ENCODE measurements at places on chromosomes 2 and 18. TPM values are rescaled to one million over a fixed set of nuclear protein-coding genes. Genes with fewer than 3 reads are reported as not detected.

DNA sequence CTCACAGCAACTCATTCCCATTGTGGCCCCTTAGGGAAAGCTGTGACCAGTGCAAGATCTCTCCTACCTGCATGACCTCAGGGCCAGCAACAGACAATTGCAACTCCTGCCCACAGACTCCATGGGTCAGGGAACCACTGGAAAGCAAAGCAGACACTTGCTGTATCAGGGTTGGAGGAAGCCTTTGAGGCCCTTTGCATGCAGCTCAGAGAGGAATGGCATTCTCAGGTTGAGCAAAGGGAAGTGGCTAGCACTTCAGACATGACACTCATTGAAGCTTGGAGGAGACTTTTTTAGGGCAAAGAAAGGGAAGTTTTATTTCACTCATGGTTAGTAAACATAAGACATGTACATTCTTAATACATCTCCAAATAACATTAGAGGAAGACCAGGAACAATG, 22.1 kb downstream of the IL1F10 start:
- H3K36me3 ChIP-seq: no peaks in the 10 kb centered on the region
- H3K4me1 ChIP-seq: no peaks in the 10 kb centered on the region
- no peak overlapping the region for H3K27ac ChIP-seq

The PAX3 gene
- total RNA-seq: not detected

The PGAP1 gene
- 9.8 TPM for total RNA-seq

The AMER3 gene
- total RNA-seq: not detected

DNA sequence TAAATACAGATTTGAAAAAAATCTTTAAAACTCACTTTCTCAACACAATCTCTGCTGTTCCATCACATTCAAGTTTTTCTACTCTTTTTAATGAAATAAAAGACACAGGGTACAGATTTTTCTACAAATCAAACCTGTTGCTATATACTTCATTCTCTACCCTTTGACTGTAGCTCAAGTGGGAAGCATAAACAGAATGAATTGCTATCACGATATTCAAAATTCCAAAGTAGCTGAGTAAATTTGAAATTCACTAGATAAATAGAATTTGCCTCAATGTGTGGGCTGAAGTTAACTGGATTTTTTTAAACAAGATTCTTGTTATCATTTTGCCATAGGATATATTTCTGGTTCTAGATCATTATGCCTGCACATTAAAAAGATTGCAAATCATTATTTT, 185.9 kb downstream of the ZNF521 start:
- H3K27me3 ChIP-seq: no peaks in the 10 kb centered on the region
- peaks cover 5% of the 10 kb centered on the region for H3K36me3 ChIP-seq

DNA sequence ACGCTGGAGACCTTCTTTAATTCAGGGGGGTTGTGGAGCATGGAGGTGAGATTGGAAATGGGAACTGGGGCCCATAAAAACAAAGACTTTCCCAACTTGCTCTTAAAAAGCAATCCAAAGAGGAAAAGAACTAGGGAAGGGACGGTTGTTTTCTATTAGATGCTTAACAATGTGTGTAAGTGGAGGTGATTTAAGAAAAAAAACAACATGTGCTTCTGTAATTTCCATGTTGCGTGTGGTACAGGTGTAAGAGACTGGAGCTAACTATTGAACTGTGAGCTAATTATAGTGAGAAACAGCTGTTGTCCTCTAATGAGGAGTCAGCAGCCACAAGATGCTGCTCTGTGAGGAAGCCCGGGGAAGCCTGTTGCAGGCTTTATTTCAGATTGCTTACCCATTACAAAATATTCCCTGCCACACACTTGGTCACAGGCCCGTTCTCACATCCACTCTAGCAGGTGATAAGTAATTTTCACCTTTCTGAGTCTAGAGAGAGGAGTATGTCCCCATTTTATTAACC, 280.6 kb upstream of the PARD3B start:
- H3K27ac ChIP-seq: no peak overlapping the region
- peaks cover 2% of the 10 kb centered on the region for H3K27me3 ChIP-seq
- no peak overlapping the region for H3K4me3 ChIP-seq
- no peak for DNase-seq
- no peaks in the 10 kb centered on the region for H3K4me1 ChIP-seq

DNA sequence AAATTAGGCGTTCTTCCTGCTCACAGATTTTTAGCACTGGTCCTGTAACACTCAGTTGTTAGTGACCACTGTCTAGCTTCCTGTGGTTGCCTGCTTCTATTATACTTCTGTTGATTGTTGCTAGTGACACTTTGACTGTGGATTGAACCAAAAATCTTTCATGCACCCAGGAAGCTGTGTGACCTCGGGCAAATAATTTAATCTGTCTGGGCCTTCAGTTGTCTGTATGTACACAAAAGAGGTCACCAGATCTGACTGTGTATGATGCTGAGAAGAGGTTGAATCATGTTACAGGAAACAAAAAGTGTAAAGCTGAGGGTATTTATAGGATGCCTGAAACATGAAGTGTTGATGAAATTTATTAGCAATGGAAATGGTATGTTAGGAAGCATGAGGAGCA, 12.7 kb downstream of the ICOS start:
- H3K36me3 ChIP-seq: no peaks in the 10 kb centered on the region
- no peaks in the 10 kb centered on the region for H3K27me3 ChIP-seq
- H3K27ac ChIP-seq: no peak overlapping the region
- H3K4me1 ChIP-seq: no peaks in the 10 kb centered on the region

GRCh38 chr2:137928547-137929518, 35.4 kb upstream of the HNMT start:
- DNase-seq: peak; percentile 46
- H3K4me3 ChIP-seq: no peak overlapping the region
- H3K36me3 ChIP-seq: no peaks in the 10 kb centered on the region
- peak overlapping the region; percentile 22 for H3K27ac ChIP-seq

The MROH2A gene
- not detected for total RNA-seq

GRCh38 chr2:31255911-31256571, 22.1 kb downstream of the EHD3 start:
- H3K27ac ChIP-seq: no peak overlapping the region
- no peak for DNase-seq

DNA sequence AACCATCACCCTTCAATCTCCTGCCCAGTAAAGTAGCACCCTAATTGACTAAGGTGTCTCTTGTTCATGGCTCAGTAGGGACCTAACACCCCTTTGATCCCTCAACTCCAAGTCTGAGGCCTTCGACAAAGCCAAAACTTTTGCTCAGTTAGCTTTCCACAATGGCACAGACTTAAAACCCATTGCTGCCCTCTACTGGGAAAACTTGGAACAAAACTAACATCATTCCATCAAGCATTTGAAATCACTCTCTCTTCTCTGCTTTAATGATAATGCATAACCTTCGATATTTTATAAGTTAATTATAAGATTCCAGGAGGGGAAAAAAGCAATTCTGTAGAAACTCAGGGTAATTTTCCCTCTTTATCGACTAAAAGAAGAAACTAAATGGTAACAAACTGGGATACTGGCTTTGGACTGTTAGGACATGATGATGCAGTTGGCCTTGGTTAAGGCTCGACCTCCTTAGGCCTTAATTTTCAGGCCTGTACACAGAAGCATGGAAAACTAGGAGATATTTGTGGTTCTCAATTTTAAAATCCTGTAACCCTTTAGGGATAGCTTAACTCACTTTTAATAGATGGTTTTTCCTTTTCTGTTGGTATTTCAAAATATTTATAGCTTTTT, 127.8 kb downstream of the STK39 start:
- no peaks in the 10 kb centered on the region for H3K36me3 ChIP-seq
- peak; percentile 68 for DNase-seq
- peaks cover 4% of the 10 kb centered on the region for H3K4me1 ChIP-seq
- no peak overlapping the region for H3K4me3 ChIP-seq
- no peaks in the 10 kb centered on the region for H3K27me3 ChIP-seq

GRCh38 chr2:70949086-70949485, 13.4 kb downstream of the ATP6V1B1 start:
- no peak for DNase-seq
- peaks cover 4% of the 10 kb centered on the region for H3K27me3 ChIP-seq
- no peaks in the 10 kb centered on the region for H3K36me3 ChIP-seq

GRCh38 chr18:4172196-4173100, 282.7 kb downstream of the DLGAP1 start:
- H3K27ac ChIP-seq: no peak overlapping the region
- no peak for DNase-seq
- no peaks in the 10 kb centered on the region for H3K27me3 ChIP-seq
- no peaks in the 10 kb centered on the region for H3K4me1 ChIP-seq
- H3K36me3 ChIP-seq: no peaks in the 10 kb centered on the region
- H3K4me3 ChIP-seq: no peak overlapping the region

DNA sequence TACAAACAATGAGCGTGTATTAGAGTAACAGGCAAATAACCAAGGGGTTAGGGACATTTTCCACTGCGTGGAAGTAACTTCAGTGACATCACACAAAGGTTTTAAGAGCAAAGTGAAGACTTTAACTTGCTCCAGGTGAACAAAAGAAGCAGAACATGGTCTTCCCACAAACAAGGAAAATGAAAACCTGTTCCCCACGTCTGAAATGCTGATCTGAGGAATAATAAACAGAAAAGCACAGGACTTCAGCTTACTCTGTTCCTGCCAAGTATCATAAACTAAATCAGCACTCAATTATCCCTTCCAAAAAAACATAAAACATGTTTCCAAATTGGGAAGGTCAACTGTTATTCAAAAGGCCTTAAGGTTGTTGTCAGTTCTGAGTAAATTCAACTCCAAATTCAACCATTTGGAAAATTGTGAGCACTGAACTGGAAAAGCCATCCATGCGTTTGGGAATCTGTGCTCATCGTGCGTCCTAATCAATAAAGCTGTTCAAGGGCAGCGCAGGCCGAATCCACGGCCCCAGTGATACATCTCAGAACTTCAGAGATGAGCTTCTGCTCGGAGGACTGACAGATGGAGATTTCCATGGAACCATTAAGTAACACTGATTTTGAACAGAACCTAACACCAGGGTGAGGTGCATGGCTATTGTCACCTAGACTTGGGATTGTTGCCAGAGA, 7.7 kb upstream of the SNTG2 start:
- no peaks in the 10 kb centered on the region for H3K27me3 ChIP-seq
- no peaks in the 10 kb centered on the region for H3K36me3 ChIP-seq
- no peaks in the 10 kb centered on the region for H3K4me1 ChIP-seq

DNA sequence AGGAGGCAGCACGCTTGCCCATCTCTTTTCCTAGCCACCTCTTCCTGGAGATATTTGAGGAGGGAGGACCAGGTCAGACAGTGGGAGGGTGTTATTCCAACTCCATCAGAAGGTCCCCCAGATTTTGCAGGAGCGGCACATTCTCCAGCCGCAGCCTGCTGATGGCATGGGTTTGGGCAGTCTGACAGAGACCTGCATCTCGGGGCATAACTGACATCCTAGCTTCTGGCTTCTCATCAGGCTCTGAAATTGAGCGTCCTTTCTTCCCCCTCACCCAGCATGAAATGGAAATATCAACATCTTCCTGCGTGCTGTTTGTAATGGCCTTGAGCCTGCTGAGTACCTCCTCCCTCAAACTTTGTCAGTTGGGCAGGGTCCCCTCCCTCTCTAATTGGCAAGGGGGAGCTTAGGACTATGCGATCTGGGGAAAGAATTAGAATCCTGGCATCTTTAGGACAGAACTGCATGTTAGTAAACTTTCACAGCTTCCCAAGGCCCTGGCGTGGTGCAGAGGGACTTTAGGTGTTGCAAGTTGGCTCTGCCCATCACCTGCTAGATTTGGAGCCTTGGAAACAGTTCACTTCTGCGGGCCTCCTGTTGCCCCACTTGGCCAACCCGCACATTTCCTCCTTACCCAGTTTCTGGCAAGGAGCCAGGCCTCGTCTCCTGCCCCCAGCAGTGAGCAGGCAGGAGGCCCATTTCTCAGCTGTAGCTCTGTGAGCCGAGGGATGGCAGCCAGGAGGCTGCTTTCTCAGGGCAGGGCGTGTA, 2.2 kb downstream of the ITM2C start:
- H3K27me3 ChIP-seq: peaks cover 20% of the 10 kb centered on the region
- H3K4me1 ChIP-seq: peaks cover 4% of the 10 kb centered on the region
- no peaks in the 10 kb centered on the region for H3K36me3 ChIP-seq
- H3K4me3 ChIP-seq: no peak overlapping the region

DNA sequence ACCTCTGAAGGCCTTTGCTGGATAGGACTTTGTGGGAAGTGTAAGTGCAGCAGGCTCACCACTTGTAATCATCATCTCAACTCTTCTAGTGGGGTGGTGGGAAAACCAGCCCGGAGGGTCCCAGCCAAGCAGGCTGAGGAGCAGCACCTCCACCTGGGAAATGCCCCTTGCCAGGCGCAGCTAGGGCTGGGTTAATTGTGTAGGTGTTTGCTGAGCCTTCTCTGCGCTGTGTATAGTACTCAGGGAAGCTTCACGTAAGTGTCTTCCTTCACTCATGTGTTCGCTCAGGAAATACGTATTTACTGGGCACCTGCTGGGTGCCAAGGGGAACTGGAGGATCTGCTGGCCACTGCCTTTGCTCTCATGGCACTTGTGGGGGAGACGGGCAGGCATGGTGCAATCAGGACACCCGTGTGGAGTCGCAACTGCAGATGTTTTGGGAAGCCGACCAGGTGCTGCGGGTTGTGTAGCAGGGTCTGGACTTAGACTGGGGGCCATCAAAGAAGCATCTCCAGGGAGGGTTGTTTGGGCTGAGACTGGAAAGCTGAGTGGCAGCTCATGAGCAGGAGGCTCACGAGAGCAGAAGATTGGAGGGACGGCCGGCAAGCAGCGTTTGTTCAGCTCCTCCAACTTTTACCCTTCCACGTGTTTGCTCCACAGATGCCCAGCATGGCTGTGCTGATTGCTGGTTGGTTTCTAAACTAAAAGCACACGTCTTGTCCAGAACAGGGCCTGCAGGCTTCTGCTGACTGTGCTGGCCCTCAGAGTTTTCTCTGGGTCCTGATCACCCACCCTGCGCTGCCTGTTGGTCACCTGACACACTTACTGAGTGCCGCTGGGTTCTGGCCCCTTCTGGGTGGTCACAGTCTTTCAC, 164.6 kb downstream of the LDLRAD4 start:
- no peak for DNase-seq
- no peaks in the 10 kb centered on the region for H3K27me3 ChIP-seq
- peak overlapping the region; percentile 94 for H3K27ac ChIP-seq
- no peak overlapping the region for H3K4me3 ChIP-seq

- H3K4me1 ChIP-seq: peaks cover 20% of the 10 kb centered on the region
- no peaks in the 10 kb centered on the region for H3K36me3 ChIP-seq
- DNase-seq: no peak
- H3K27me3 ChIP-seq: no peaks in the 10 kb centered on the region
- H3K27ac ChIP-seq: no peak overlapping the region
These were observed 54.0 kb upstream of the RIOK3 start for GRCh38 chr18:23399067-23399466.

- no peak overlapping the region for H3K27ac ChIP-seq
- H3K4me1 ChIP-seq: peaks cover 36% of the 10 kb centered on the region
- H3K4me3 ChIP-seq: no peak overlapping the region
- H3K36me3 ChIP-seq: peaks cover 31% of the 10 kb centered on the region
These were observed 121.9 kb downstream of the CABLES1 start for GRCh38 chr18:23257137-23257536.

GRCh38 chr2:203582468-203582867, 47.4 kb upstream of the RAPH1 start:
- no peak overlapping the region for H3K4me3 ChIP-seq
- no peaks in the 10 kb centered on the region for H3K36me3 ChIP-seq
- peaks cover 10% of the 10 kb centered on the region for H3K4me1 ChIP-seq
- no peaks in the 10 kb centered on the region for H3K27me3 ChIP-seq
- DNase-seq: peak; percentile 81
